ENCODE measurements at places on chromosomes 5 and 9. TPM values are rescaled to one million over a fixed set of nuclear protein-coding genes. Genes with fewer than 3 reads are reported as not detected.

The CD74 gene
- 14.0 TPM for total RNA-seq

The ACOT12 gene
- total RNA-seq: not detected

The SLC35D2 gene
- 17.2 TPM for total RNA-seq

The LURAP1L gene
- total RNA-seq: 3.3 TPM

The NAIP gene
- 0.99 TPM for total RNA-seq

The SLC46A2 gene
- total RNA-seq: not detected

The GDA gene
- total RNA-seq: 0.23 TPM

The MACROH2A1 gene
- 283 TPM for total RNA-seq

The DDX4 gene
- not detected for total RNA-seq

The STKLD1 gene
- 0.19 TPM for total RNA-seq

The ROR2 gene
- not detected for total RNA-seq

The PCDH1 gene
- 5.6 TPM for total RNA-seq

The C8G gene
- not detected for total RNA-seq

The SHISAL2B gene
- not detected for total RNA-seq

The TGFBI gene
- total RNA-seq: 420 TPM

The ATP10B gene
- total RNA-seq: not detected

The PDCD1LG2 gene
- total RNA-seq: 10.8 TPM

The SYK gene
- total RNA-seq: 3.4 TPM

The PCDHB7 gene
- not detected for total RNA-seq

The NXNL2 gene
- 0.23 TPM for total RNA-seq

The MYOT gene
- not detected for total RNA-seq

The MSMP gene
- total RNA-seq: not detected

The CENPH gene
- 25.0 TPM for total RNA-seq

The SPINK13 gene
- total RNA-seq: not detected

The DOCK2 gene
- 1.3 TPM for total RNA-seq

The RMND5B gene
- 23.0 TPM for total RNA-seq

The STOML2 gene
- 304 TPM for total RNA-seq

Data from hair follicular keratinocyte (primary cell).